ENCODE measurements at places on chromosomes 6 and 20. TPM values are rescaled to one million over a fixed set of nuclear protein-coding genes. Genes with fewer than 3 reads are reported as not detected.

Gene TNFRSF6B
- 41.5 TPM for total RNA-seq

Gene WDR27
- 16.6 TPM for total RNA-seq

Gene PDYN
- total RNA-seq, result not detected

Gene CCN5
- not detected for total RNA-seq

Gene SLC17A1
- not detected for total RNA-seq

Gene PBOV1
- total RNA-seq, result not detected

Gene TCFL5
- total RNA-seq, result 9.3 TPM

Gene CD83
- total RNA-seq, result 1.2 TPM

Gene COX4I2
- not detected for total RNA-seq

Gene OR2W1
- not detected for total RNA-seq

Gene CARMIL1
- total RNA-seq, result 3.8 TPM

Gene TPBG
- 6.5 TPM for total RNA-seq

Gene KCNQ2
- not detected for total RNA-seq

Gene BMP7
- not detected for total RNA-seq

Gene TUBB1
- total RNA-seq, result not detected

Gene PSORS1C2
- not detected for total RNA-seq

Gene OOEP
- not detected for total RNA-seq

Gene NRSN1
- not detected for total RNA-seq

Gene FGD2
- total RNA-seq, result not detected

Gene MYT1
- total RNA-seq, result not detected

Gene ETV7
- 1.4 TPM for total RNA-seq

Gene ADGB
- not detected for total RNA-seq

Gene SLC24A3
- not detected for total RNA-seq

Gene ASIP
- total RNA-seq, result not detected

Gene ACSS1
- total RNA-seq, result 14.0 TPM

Gene SGK2
- total RNA-seq, result not detected

Gene ULBP1
- 0.46 TPM for total RNA-seq

Gene TMEM242
- 6.5 TPM for total RNA-seq

Gene FABP7
- total RNA-seq, result not detected

Gene HLA-F
- 25.1 TPM for total RNA-seq

Gene CLPSL1
- not detected for total RNA-seq

Gene HCRTR2
- not detected for total RNA-seq

Gene DZANK1
- 0.65 TPM for total RNA-seq
